ENCODE measurements at places on chromosomes 3 and 15. TPM values are rescaled to one million over a fixed set of nuclear protein-coding genes. Genes with fewer than 3 reads are reported as not detected.

The FGF12 gene
- total RNA-seq, result under 0.01 TPM

The TMC3 gene
- total RNA-seq, result not detected

The VPS8 gene
- 56.7 TPM for total RNA-seq

The PYDC2 gene
- not detected for total RNA-seq

The ADPRH gene
- 2.7 TPM for total RNA-seq

The SAMD7 gene
- not detected for total RNA-seq

The KCNAB1 gene
- not detected for total RNA-seq

The GOLGA8Q gene
- total RNA-seq, result 1.1 TPM

The HRG gene
- not detected for total RNA-seq

The MUC4 gene
- total RNA-seq, result not detected

The NEO1 gene
- 11.8 TPM for total RNA-seq

The OXTR gene
- total RNA-seq, result 0.73 TPM

The PLIN1 gene
- total RNA-seq, result not detected

The KIF9 gene
- 3.7 TPM for total RNA-seq

The NRROS gene
- 3.3 TPM for total RNA-seq

The CERS3 gene
- not detected for total RNA-seq

The PLA1A gene
- not detected for total RNA-seq

The GPR62 gene
- 0.20 TPM for total RNA-seq

The DPPA4 gene
- not detected for total RNA-seq

The IL12A gene
- total RNA-seq, result 3.5 TPM

The CRYBG3 gene
- total RNA-seq, result 16.2 TPM

The ALS2CL gene
- total RNA-seq, result 0.37 TPM

The LZTFL1 gene
- 17.8 TPM for total RNA-seq

The DNASE1L3 gene
- total RNA-seq, result 1.5 TPM

The FAM107A gene
- total RNA-seq, result not detected

The FOXL2NB gene
- total RNA-seq, result 0.78 TPM

The KCNH8 gene
- not detected for total RNA-seq

The GP5 gene
- under 0.01 TPM for total RNA-seq

The GPR149 gene
- not detected for total RNA-seq

The CIB1 gene
- total RNA-seq, result 24.6 TPM

The GREM1 gene
- 2.2 TPM for total RNA-seq

The GPR171 gene
- not detected for total RNA-seq

The IMPG2 gene
- 0.20 TPM for total RNA-seq

The GP9 gene
- not detected for total RNA-seq

Measured in subcutaneous preadipocyte (primary cell).